ENCODE measurements at places on chromosomes 1 and 21.
A peak's percentile ranks its signal among the peaks of the same experiment; 100 is the strongest.

DNA sequence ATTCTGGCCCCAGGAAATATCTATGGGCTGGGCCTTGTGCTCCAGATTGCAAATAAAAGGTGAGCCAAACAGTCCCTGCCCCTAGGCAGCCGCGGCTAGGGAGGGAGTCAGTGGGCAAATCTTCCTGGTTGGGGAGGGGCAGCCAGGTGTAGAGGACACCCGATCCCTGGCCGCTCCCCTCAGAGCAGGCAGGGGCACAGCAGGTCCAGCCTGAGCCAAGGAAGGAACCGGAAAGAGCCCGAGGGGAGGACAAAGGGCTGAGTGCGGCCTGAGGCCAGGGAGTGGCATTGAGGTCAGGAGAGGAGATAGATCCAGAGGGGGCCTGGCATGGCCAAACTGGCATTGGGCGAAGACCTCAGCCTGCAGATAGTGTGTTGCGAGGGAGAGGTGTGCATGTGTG, 36.6 kb upstream of the ARF1 start:
- no peak for DNase-seq

DNA sequence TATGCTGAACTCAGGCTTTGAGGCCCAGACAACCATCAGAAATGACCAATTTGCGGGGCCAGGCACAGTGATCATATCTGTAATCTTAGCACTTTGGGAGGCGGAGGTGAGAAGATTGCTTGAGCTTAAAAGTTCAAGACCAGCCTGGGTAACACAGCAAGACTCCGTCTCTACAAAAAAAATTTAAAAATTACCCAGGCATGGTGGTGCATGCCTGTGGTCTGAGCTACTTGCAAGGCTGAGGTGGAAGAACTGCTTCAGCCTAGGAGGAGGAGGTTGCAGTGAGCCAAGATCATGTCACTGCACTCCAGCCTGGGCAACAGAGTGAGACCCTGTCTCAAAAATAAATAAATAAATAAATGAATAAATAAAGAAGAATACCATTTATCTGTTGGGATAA, 156.5 kb downstream of the EIF4G3 start:
- no peak for DNase-seq

- no peak for DNase-seq
Measured at GRCh38 chr1:93678946-93679480, 2.6 kb downstream of the BCAR3 start.

- DNase-seq: no peak
Measured at GRCh38 chr21:27155130-27155500, 188.2 kb upstream of the ADAMTS5 start.

GRCh38 chr21:26877018-26877417, 31.8 kb upstream of the ADAMTS1 start:
- no peak for DNase-seq

- peak; percentile 21 for DNase-seq
Measured at GRCh38 chr1:241323514-241324195, 33.4 kb downstream of the RGS7 start.

DNA sequence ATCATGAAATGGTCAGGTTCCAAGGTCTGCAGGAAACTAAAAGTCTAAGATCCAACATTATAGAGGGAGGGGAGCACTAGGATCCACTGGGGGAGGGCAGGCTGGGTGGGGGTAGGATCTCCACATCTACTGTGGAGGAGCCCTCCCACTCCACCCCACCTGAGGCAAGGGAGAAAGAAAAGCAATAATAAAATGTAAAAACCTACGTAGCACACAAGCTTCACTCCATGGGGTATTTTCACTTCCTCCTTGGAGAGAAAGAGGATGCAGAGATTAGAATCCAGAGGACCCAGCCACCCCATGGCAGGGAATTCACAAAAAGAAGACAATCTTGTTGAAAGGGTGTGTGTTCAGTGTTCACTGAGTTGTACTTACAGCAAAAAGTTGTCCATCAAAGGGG, 14.4 kb downstream of the SPOCD1 start:
- DNase-seq: no peak

DNA sequence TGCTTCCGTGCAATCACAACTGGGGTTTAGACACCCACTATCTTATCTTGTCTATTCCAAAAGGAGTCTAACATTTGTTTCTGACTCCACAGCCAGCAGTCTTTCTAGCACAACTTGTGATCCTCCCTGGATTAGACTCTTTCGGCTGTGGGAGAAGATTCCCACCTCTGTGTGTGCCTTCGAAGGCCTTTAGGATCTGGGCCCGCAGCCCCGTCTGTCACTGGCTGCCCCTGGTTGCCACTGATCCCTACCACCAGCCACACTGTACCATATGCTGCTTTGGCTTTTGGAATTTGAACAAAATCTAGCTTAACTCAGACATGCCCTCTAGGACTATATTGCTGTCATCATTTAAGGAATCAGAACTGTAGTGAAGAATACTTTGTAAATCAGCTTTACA, 18.0 kb downstream of the NTPCR start:
- no peak for DNase-seq

GRCh38 chr21:36306872-36307534, 13.0 kb upstream of the MORC3 start:
- no peak for DNase-seq

- DNase-seq: no peak
Measured at GRCh38 chr1:92711473-92712165, 73.3 kb downstream of the EVI5 start.
